ENCODE measurements at places on chromosomes 2 and 18. TPM values are rescaled to one million over a fixed set of nuclear protein-coding genes. Genes with fewer than 3 reads are reported as not detected.

Gene DOK6
- 0.21 TPM for total RNA-seq

Gene MAP3K19
- not detected for total RNA-seq

Gene UGT1A9
- total RNA-seq: not detected

Gene FAM210A
- total RNA-seq: 9.5 TPM

Gene PLEKHA3
- total RNA-seq: 2.9 TPM

Gene SLC4A3
- total RNA-seq: 1.8 TPM

Gene DYNC1I2
- 65.0 TPM for total RNA-seq

Gene SFT2D3
- total RNA-seq: 10.2 TPM

Gene CSRNP3
- total RNA-seq: 1.3 TPM

Gene GCA
- 16.3 TPM for total RNA-seq

Gene FBXO11
- 45.1 TPM for total RNA-seq

Data from suprapubic skin (tissue), 4 donors.